Endothelial cell of umbilical vein (primary cell): ENCODE measurements at places on chromosomes 2 and 18. TPM values are rescaled to one million over a fixed set of nuclear protein-coding genes. Genes with fewer than 3 reads are reported as not detected.

DNA sequence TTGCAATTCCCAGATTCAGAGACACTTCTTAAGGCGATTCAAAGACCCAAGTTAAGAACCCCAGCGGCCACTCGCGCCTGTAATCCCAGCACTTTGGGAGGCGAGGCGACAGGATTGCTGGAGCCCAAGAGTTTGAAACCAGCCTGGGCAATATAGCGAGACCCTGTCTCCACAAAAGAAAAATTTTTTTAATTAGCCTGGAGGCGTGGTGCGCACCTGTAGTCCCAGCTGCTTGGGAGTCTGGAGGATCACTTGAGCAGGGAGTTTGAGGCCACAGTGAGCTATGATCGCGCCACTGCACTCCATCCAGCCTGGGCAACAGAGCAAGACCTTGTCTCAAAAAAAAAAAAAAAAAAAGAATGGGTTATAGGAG is 585 bp upstream of the ANAPC1 start:
- DNase-seq = no peak
- no peaks in the 10 kb centered on the region for H3K27me3 ChIP-seq
- peak overlapping the region; percentile 96 for H3K4me3 ChIP-seq
- no peaks in the 10 kb centered on the region for H3K36me3 ChIP-seq

DNA sequence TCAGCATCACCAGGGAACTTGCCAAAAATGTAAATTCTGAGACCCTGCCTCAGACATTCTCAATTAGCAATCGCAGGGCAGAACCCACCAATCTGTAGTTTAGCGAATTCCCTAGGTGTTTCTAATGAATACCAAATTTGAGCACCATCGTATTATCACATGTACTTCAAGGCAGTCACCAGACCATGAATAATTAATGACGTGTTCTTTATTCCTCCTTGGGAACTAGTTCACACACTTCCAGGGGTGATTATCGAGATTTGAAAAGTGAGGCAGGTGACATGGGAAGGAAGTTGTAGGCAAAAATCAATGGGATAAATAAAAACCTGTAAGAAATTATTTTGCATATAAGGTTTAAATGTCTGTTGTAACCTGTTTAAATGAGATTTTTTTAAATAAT is 102.5 kb upstream of the CRIM1 start:
- no peak overlapping the region for H3K4me3 ChIP-seq
- no peaks in the 10 kb centered on the region for H3K36me3 ChIP-seq
- DNase-seq = no peak
- peaks cover 8% of the 10 kb centered on the region for H3K27me3 ChIP-seq
- no peak overlapping the region for H3K27ac ChIP-seq

GRCh38 chr2:67627456-67628207 is 230.5 kb downstream of the ETAA1 start:
- H3K4me1 ChIP-seq = no peaks in the 10 kb centered on the region
- H3K27ac ChIP-seq = no peak overlapping the region
- no peaks in the 10 kb centered on the region for H3K27me3 ChIP-seq
- no peak overlapping the region for H3K4me3 ChIP-seq
- no peak for DNase-seq
- no peaks in the 10 kb centered on the region for H3K36me3 ChIP-seq

The RIT2 gene
- polyA plus RNA-seq = not detected in 2 replicates

- H3K27ac ChIP-seq = peak overlapping the region; percentile 76
- DNase-seq = no peak
- no peaks in the 10 kb centered on the region for H3K27me3 ChIP-seq
Measured at GRCh38 chr2:174597009-174597344, 627 bp downstream of the WIPF1 start.
